ENCODE measurements at places on chromosomes 11 and 22. TPM values are rescaled to one million over a fixed set of nuclear protein-coding genes. Genes with fewer than 3 reads are reported as not detected.

C11orf71 gene
- 3.6 TPM for total RNA-seq

SHANK3 gene
- total RNA-seq, result 54.3 TPM

ANO9 gene
- total RNA-seq, result not detected

C2CD3 gene
- total RNA-seq, result 25.4 TPM

CRYAB gene
- 0.29 TPM for total RNA-seq

OR4D6 gene
- not detected for total RNA-seq

ARVCF gene
- 40.2 TPM for total RNA-seq

ACP2 gene
- 27.3 TPM for total RNA-seq

ALDH3B1 gene
- 0.13 TPM for total RNA-seq

PDE3B gene
- total RNA-seq, result 7.4 TPM

MPEG1 gene
- total RNA-seq, result not detected

SCGB1A1 gene
- not detected for total RNA-seq

MUC2 gene
- total RNA-seq, result not detected

TRPM5 gene
- not detected for total RNA-seq

SYCE3 gene
- total RNA-seq, result not detected

GAL gene
- 5.3 TPM for total RNA-seq

POU2AF1 gene
- not detected for total RNA-seq

MMP3 gene
- total RNA-seq, result 0.13 TPM

PDE2A gene
- total RNA-seq, result 12.1 TPM

FAM111B gene
- total RNA-seq, result 29.9 TPM

OR52H1 gene
- total RNA-seq, result not detected

PKNOX2 gene
- 0.13 TPM for total RNA-seq

PTPRCAP gene
- total RNA-seq, result 0.93 TPM
